Activated naive CD4-positive, alpha-beta T cell treated with anti-CD3 and anti-CD28 coated beads for 36 hours (primary cell): ENCODE measurements at places on chromosomes 12 and 14.

GRCh38 chr12:38744041-38744440, 161.3 kb downstream of the CPNE8 start:
- DNase-seq = no peak

- DNase-seq = peak; percentile 60
Measured at GRCh38 chr12:116687888-116688287, 50.0 kb downstream of the SPRING1 start.

DNA sequence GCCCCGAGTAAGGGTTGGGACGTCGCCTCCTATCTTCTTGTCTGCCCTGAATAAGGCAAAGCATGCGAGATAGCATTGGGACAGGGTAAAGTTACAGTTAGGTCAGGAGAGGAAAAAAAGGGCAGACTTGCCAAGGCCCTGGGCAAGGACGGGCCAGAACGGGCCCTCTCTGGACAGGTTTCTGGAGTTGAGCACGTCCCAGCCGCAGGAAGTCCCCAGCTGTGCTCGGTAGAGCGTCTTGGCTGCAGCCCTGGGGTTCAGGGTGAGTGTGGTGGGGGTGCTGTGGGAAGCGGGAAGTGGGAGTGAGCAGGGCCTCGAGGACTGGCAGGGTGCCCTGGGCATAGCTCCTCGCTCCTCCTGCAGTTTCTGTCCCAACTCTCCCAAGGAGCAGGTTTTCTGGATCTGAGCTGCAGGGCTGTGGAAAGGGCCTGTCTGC, 5.4 kb downstream of the RPS6KL1 start:
- no peak for DNase-seq

GRCh38 chr14:56342494-56342942, 224.3 kb downstream of the PELI2 start:
- no peak for DNase-seq

DNA sequence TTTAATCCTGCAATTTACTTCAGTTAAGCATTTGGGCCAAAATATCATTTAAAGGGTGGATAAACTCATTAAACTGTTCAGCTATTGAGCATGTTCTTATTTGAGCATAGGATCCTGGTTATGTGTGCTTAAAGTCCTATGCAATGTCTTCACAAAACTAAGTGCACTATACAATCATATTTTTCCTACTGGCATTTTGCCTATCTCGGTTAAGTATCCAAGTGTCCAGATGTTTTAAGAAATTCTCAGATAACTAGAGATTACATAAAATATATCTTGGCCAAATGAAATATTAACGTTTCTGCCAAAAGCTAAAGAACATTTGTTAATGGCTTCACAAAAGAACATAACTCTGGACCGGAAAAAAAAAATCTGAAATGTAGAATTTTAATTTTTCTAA, 250.8 kb upstream of the LRFN5 start:
- DNase-seq = no peak

GRCh38 chr12:95396849-95397468, 77.0 kb upstream of the METAP2 start:
- peak; percentile 21 for DNase-seq

DNA sequence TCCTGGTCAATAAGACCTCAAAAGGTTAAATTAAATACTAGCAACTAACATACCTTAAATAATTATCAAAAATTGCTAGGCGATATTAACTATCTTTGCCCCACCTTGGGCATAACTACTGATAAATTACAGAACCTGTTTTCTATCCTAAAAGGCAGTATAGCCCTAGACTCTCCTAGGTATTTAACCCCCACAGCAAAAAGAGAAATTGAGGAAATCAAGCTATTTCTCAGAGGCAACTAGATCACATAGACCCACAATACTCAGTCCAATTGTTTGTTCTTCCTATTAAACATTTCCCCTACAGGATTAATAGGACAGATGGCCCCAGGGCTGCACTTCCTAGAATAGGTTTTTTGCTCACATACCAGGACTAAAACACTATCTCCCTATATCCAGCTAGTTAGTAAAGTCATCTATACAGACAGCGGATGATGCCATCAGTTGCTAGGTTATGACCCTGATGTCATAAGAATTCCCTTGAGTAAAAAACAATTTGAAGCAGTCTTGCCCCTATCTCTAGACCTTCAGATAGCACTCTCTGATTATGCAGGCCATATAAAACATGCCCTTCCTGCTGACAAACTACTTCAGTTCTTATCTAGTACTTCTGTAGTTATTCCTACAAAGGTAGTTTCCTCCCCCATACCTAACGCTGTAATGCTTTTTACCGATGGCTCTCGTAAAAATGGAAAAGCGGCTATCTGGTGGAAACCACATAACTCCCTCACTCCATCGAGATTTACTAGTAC, 118.4 kb downstream of the PPHLN1 start:
- no peak for DNase-seq

GRCh38 chr12:76559400-76560085, at the start of gene OSBPL8:
OSBPL8 (minus strand) TSS chr12:76559771; CDS start chr12:76487551, 72,220 bp downstream.
- peak; percentile 96 for DNase-seq

- peak; percentile 15 for DNase-seq
Measured at GRCh38 chr12:9118158-9118557, 2.4 kb upstream of the A2M start.

GRCh38 chr12:128583453-128583852, 240.3 kb downstream of the SLC15A4 start:
- no peak for DNase-seq

DNA sequence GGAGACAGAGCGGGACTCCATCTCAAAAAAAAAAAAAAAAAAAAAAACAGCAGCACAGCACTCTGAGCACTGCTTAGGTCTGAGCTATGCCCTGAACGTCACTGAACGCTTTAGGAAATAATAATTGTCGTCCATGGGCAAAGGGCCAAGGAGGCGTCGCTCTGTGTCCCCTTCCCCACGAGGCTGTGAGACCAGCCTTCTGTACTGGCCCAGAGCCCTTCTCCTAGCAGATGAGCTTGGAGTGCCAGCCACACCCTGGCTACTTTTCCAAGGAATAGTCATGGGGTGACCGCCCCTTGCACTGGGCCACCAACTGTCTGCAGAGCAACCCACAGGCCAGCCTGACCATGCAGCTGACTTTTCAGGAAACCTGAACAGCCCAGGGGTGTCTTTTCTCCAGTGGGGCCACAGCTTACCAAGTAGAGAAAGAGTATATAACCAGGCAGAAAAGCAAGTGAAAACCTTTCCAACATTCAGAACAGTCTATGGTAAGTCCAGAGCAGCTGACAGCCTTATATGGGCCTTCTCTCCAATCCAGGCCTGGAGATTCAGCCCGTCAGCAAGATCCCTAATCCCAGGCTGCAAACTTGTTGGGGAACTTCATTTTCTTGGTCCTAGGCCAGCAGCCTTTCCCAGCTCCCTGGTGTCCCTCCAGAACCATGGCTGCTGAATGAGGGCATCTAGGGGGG, 28.5 kb downstream of the CD9 start:
- no peak for DNase-seq

DNA sequence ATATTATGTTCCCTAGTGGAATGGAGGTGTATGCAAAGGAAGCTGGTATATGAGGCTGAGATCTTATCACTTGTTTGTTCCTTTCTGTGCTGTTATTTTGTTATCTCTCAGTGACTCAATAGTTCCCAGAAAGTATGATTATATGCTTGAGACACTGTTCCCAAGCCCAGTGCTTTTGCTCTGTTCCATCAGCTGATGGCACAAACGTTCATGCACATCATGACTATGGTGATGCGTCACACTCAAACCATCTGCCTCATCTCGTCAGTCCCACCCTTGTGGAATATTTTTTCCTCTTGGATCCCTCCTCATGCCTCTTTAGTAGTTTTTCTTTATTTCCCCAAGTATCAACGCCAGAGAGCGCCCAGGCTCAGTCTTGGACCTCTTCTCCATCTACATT, 786.9 kb downstream of the AACS start:
- DNase-seq = no peak

DNA sequence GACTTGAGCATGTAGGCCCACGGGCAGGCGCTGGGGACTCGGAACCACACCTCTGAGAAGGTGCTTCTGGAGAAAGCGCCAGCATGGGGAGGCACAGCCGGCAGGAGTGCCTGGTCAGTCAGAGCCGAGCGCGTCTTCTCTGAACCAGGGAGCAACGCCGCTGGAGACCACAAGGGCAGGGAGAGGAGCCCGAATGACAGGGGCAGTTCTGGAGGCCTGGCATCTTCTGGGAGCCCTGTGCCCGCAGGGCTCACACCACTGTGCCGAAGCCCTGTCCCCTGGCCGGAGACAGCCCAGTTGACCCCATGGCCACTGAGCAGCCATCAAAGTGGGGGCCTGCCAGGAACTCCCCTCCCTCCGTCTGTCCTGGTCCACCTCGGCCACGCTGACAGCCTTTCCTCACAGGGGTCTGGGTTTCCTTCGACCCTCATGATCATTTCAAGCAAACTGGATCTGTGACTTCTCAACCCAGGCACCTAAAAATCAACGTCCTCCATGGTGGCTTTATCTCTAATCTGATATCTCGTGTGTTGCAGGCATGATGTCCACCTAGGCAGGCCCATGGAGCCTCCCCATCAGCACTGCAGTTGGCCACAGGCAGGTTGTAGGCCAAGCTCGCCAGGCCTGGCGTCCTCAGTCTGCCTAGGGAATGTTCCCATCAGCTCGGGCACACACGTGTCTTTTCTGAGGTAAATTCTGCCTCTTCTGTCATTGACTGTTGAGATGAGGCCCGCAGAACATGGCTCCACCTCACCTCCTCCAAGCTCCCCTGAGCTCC, 299.3 kb upstream of the RTL1 start:
- DNase-seq = no peak

DNA sequence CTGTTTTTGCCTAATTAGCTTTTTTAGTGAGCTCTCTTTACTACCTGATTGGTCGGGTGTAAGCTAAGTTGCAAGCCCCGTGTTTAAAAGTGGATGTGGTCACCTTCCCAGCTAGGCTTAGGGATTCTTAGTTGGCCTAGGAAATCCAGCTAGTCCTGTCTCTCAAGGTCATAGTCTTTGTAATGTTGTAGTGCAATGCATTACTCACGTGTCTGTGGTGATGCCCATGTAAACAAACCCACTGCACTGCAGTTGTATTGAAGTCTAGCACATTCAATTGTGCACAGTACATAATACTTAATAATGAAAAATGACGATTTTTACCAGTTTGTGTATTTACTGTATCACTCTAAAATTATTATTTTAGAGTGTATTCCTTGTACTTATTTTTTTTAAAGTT, 335.5 kb downstream of the NUAK1 start:
- no peak for DNase-seq

DNA sequence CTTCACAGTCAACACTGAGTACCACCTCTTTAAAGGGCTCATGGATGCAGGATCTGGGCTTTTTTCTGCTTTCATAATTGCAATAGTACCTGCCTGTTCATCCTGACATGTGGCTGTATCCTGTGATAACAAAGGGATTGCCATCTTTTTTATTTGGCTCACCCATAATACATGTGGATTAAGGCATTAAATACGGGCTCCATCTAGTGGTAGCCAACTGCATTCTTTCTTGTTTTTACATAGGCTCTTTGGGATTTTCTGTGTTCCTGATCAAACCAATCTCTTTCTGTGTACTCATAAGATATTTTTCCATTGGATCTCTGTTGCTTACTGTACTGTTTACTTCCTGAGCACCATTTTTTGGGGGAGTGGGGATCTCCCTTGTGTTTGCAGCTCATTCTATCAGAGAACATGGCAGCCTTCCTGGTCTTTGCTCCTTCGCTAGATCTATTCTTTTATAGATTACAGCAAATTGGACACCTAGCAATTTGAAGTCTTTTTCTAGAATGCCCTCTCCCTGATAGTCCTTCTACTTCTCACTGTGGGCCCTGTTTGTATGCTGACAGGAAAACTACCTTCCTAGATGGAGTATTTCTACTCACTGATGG, 723.4 kb upstream of the MDGA2 start:
- no peak for DNase-seq

- no peak for DNase-seq
Measured at GRCh38 chr12:90989686-90990111, 15.1 kb downstream of the EPYC start.

DNA sequence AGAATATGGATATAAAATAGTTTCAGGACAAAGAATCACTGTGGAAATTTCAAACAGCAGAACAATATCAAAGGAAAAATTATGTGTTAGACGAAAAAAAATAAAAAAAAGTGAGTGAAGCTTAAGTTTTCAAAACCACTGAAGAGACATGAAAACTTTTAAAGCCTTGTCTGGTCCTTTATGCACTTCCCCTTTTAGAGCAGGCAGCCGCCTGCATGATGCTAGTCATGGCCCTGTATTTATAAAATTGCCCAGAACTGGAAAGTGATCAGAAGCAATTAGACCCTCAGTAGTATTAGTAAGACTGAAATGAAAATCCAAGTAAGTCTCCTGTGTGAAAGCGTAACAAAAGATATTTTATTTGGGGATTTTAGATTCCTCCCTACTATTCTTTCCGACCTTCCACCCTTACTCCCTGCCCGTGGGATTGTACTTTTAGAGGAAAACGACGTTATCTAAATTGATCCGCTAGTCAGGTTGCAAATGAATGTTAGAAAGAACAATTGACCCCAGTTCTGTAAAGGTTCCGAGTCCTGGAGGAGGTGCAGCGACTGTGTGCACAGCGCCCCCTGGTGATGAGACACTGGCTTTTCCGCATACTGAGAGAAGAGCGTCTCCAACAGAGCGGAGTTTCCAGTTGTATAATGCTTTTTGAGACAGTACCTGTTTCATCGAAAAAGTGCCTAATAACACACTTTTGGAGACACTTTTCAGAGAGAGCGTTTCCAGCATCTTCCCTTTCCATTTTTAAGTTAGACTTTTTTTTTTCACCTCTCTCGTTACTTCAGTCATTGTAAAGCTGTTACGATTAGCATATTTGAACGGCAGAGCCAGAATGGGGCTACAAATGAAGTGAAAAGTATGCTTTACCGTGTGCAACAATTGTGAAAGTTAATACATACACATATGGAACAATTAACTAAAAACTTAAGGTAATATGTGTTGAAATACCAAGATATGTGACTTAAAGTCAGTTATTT, 12.4 kb downstream of the MGST1 start:
- peak; percentile 40 for DNase-seq

DNA sequence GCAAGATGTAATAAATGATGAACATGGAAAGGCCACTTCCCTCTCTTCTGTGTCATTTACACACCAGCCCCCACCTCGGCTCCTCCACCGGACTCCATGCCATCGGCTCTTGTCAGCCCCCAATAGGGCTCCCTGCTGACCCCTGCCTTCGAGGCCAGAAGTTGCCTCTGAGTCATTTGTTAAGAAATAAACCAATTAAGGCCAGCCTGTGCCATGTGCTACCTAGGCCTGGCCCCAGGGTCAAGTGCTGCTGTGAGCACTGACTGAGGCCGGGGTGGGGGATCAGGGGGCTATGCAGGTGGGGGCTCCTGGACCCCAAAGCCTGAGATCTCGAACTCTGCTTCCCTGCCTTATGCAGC, 53.2 kb downstream of the TESC start:
- DNase-seq = no peak
